ENCODE measurements at places on chromosomes 2 and 18.

DNA sequence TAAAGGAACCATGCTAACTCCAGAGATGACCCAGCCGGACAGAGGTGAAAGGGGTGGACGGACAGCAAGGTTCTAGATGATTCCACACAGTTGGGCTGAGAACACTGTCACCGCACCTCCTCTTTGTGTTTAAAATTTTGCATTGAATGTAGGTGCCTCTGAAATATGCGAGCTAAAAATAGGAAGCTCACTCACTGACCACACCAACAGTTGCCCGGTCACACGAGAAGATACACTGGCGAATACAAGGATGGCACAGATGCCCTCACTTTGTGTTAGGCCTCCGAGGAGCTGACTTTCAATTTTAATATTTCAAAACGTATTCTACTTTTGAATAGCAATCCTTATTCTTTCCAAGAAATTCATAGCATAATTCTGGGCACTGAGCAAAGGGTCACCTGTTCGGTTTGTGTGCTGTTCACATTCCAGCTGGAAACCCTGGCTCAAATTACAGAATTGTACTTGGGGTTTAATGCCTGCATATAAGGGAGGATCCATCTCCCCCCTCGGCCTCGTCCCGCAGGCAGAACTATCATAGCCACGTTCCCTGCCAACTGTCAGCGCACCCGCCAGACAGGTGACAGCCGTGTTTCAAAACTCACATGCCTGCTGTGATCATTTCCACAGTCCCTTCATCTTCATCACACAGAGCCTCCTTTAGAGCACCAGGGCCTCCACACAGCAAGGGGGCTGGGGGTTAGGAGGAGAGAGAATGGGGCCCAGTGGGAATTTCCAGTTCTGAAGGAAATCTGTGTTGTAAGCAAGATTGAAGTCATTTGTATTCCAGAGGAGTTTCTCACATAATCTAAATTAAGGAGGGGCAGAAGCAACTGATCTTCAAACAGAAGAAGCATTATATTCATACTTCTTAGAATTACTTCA is 48.2 kb downstream of the ADI1 start:
- DNase-seq: no peak

DNA sequence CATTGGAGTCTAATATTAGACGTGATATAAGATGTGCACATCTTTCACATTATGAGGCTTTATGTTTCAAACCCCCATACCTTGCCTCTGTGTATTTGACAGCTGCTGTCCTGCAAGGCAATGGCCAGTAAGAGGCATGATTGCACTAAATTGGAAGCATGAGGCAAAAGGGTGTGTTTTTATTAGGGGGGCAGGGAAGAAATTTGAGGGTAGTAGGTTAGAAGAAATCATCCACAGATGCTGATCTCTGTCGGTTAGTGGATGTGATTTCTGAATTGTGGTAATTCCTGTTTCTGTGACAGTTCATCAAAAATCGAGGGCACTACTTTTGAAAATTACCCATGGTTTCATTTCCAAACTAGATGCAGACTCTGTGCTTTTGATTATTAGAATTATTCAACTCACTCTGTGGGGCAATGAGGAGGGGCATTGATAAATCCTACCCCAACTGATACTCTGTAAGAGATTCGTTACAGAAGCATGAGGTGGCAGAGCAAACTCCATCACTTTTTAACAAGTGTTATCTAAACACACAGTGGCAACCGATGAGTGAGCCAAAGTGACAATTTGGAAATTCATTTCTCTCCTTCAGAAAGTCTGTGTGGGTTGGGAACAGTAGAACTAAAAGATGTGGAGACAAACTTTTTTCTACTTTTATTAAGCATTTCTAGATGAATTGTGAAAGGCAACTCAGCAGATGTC is 453.0 kb downstream of the ARHGAP15 start:
- DNase-seq: peak; percentile 10

- no peak for DNase-seq
Observed at GRCh38 chr2:173571887-173572680, 217.4 kb downstream of the CDCA7 start.

- DNase-seq: no peak
Observed at GRCh38 chr18:71068338-71068737, 779.5 kb downstream of the SOCS6 start.

GRCh38 chr18:32893915-32894314 is 121.1 kb upstream of the KLHL14 start:
- DNase-seq: no peak

DNA sequence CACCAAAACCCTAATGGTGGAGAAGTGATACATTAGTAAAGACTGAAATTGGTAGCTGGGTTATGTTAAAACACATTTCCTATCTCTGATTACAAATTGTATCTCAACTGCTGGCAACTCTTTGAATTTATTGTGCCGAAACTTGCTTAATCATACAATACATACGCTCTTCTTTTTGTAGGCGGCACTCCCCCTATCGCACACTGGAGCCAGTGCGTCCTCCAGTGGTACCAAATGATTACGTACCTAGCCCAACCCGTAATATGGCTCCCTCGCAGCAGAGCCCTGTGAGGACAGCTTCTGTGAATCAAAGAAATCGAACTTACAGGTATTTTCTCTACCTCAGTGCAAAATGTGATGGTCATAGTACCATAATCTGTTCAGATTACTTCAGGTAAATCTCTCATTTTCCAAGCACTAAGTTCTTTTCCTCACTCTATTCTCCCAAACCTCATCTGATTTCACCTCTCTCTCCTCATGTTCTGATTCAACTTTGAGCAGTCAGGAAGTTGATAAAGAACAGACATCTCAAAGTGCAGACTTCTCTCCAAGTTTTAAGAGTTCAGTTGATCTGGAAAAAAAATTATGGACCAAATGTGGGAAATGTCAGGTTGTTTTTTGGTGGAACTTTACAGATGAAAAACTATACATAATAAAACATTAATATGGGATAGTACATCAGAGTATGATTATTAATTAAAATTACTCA is 66.5 kb downstream of the ABI2 start:
- peak; percentile 26 for DNase-seq

Measured in fibroblast of villous mesenchyme (primary cell).